ENCODE measurements at places on chromosomes 5 and 9. TPM values are rescaled to one million over a fixed set of nuclear protein-coding genes. Genes with fewer than 3 reads are reported as not detected.

MYOT gene
- total RNA-seq: 38.9 TPM

INVS gene
- 10.6 TPM for total RNA-seq

IL13 gene
- total RNA-seq: not detected

ADRA1B gene
- 4.9 TPM for total RNA-seq

ASTN2 gene
- total RNA-seq: 2.5 TPM

LCN1 gene
- total RNA-seq: not detected

MARCOL gene
- total RNA-seq: not detected

RGP1 gene
- 40.0 TPM for total RNA-seq

HTR1A gene
- not detected for total RNA-seq

ACOT12 gene
- total RNA-seq: not detected

SLC28A3 gene
- 0.11 TPM for total RNA-seq

GPR107 gene
- total RNA-seq: 23.7 TPM

All from cardiac septum (tissue), 1 donor.